Stimulated activated CD4-positive, alpha-beta T cell treated with anti-CD3 and anti-CD28 coated beads, Interleukin-15, amount 100 ng/mL, for 1 hour (primary cell): ENCODE measurements at places on chromosomes 1 and 21.

- no peak for DNase-seq
Observed at GRCh38 chr1:201516511-201517127, 9.7 kb upstream of the CSRP1 start.

GRCh38 chr1:9855186-9855585, 31.4 kb upstream of the CLSTN1 start:
- no peak for DNase-seq

DNA sequence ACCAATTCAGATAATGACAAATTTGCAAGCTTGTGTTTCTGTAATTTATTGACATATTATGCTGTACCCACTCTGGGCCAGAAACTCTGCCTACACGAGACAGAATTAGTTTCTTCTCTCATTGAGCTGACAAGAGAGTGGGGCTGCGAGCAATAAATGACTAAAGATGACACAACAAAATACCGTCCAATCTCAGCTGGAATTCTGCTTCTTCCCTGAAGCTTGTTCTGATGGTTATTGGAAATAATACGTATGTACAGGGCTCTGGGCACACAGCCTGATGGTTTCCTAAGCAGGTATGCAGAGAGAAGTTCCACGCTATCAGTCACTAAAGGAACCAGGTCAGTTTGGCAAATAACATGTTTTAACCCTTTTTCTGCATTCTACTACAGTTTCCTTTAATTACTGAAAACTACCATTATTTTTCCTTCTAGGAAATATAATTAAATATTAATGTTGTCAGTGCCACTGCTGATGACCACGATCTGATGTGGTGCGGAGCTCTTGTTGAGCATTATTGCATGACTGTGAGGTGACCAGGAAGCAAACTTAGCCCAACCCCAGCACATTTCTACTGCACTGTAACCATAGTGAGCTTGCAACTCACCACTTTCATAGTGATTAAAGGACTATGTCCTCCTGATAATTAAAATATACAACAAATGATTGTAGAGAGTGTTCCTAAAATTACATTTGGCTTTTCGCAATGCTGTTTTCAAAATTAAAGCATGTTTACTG, 221.4 kb upstream of the L1TD1 start:
- no peak for DNase-seq

- DNase-seq: no peak
Observed at GRCh38 chr1:74586253-74586897, 74.0 kb upstream of the LRRC53 start.

DNA sequence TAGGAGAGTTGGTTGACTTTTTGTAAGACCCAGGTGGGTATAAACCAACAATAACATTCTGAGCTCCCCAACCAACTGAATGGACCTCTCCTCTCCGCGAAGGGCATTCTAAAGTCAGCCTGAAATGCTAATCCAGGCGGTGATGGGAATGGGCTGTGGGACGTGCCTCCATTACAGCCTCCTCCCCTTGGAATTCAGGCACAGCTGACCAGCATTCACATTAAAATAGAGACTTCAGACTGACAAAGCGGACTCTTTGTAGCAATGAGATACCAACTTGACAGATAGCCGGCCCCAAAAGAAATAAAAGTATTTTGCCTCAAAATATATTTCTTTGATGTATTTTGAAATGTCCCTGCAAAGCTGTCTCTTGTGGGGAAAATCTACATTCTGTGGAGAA, 101.7 kb downstream of the KIF26B start:
- no peak for DNase-seq

DNA sequence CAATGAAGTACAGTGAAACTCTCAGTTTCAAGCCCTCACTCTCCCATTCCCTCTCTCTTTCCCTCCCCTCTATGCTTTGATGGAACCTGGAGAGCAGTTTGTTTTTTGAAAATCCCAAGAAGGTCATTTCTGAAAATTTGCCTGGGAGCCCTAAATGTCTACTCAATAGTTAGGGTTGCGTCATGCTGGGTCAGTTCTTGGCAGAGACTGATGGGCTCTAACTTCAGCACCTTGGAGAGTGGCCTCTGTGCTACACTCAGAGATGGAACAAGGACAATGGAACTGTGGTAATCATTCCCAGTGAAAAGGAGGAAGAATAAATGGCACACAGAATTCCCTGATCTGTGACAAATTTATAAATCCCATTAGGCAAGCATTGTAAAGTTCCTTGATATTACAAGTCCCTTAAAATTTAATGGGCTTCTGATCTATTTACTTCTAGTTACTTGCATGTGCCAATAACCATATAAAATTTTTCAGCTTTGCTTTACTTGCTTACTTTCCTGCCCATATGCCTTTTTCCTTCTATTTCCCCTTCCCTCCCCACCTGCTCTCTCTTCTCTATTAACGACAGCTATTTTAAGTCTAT, 182.9 kb upstream of the KCND3 start:
- DNase-seq: no peak

DNA sequence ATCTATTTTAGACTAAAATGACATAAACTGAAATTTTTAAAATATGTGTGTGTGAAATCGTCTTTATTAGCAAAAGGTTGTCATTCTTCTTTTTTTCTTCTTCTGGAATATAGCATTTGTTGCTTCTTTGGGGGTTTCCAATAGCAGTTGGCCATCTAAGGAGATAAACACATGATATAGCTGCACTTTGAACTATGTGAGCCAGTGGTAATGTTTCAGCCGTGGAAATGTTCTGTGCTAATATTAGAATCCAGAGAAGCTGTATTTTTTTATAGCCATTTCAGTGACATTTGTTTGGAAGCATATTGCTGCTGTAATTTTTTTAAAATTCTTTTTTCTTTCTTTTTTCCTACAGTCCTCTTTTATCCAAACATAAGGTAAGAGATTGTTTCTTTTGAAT, 75.1 kb downstream of the CNST start:
- no peak for DNase-seq

DNA sequence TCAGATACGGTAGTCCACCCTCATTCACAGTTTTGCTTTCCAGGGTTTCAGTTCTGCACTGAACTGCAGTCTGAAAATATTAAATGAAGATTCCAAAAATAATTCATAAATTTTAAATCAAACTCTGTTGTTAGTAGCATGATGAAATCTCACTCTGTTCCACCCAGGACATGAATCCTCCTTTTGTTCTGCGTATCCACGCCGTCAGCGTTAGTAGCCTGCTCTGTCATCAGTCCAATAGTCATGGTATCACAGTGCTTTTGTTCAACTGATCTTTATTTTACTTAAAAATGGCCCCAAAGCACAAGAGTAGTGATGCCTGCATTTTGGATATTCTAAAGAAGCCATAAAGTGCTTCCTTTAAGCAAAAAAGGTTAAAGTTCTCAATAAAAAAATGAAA, 23.9 kb downstream of the CHD1L start:
- DNase-seq: no peak

- DNase-seq: no peak
Observed at GRCh38 chr1:240091614-240092300, at the start of gene FMN2. TSS of gene FMN2 (plus strand) at chr1:240091883. CDS start at chr1:240092110, 227 bp downstream.

GRCh38 chr1:240234485-240235210, 143.0 kb downstream of the FMN2 start:
- DNase-seq: no peak

GRCh38 chr1:42420911-42421585, 34.8 kb downstream of the ZMYND12 start:
- no peak for DNase-seq

DNA sequence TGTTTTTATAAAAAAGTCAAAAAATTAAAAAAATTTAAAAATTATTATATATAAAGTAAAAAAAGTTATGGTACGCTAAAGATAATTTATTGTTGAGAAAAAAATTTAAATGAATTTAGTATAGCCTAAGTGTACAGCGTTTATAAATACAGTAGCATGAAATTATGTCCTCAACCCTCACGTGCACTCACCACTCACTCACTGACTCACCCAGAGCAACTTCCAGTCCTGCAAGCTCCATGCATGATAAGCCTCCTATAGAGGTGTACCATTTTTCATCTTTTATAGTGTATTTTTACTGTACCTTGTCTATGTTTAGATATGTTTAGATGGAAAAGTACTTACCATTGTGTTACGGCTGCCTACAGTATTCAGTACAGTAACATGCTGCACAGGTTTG, 5.1 kb downstream of the DISC1 start:
- DNase-seq: no peak

GRCh38 chr1:226308166-226308722, 720 bp downstream of the LIN9 start:
- DNase-seq: no peak

- DNase-seq: no peak
Observed at GRCh38 chr1:71787699-71788098, 494.6 kb downstream of the NEGR1 start.
